ENCODE measurements at places on chromosomes 12 and 14.

DNA sequence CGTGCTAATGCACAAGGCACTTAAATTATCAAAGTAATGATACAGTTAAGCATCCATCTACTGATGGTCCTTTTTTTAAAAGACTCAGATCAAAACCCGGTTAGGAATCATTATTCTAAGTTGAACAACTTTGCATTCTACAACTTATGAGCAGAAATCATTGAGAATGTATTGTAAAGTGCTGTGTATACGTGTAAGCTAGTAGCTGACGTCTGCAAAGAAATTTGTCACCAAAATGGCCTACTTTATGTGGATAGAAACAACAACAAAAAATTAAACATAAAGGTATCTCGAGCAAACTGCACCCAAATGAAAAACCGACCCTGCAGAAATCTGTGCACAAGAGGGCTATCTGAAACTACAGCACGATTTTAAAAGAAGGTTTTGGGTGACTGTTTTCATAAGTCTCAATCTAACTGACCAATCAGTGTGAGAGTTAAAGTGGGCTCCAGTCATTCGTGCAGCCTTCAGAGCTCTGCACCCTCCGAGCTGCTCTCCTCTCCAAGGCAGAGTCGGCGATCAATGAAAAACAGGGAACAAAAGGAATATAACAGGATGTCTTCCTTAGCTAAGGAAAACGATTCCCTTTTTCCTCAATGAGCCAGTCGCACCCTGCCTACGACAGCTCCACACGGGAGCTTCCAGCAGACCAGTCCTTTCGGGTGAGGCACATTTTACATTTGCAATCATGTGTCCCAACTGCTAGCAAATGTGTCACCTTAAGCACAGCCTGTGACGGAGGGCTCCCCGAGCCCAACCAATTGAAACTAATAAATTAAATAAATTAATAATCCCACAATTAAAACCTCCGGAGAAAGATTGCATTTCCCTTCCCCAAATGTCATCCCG, 200.7 kb upstream of the FOXN3 start:
- peak; percentile 41 for DNase-seq

GRCh38 chr12:95700316-95700785, 90.2 kb downstream of the NTN4 start:
- DNase-seq, result no peak

DNA sequence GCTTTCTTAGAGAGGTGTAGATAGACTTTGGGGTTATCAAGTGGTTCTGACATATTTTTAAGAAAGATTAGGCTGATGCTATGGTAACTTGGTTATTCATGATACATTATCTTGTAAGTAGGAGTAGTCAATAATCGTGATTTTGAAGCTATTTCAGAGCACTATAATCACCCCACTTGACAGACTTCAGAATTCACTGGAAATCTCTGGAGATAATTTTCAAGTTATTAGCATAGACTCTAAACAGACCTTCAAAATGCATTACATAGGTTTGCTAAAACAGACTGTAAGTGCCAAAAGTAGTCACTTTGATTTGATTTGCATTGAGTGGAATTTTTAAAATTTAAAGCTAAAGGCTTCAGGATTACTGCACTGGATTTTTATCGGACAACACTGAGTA, 74.3 kb downstream of the ERGIC2 start:
- DNase-seq, result no peak

DNA sequence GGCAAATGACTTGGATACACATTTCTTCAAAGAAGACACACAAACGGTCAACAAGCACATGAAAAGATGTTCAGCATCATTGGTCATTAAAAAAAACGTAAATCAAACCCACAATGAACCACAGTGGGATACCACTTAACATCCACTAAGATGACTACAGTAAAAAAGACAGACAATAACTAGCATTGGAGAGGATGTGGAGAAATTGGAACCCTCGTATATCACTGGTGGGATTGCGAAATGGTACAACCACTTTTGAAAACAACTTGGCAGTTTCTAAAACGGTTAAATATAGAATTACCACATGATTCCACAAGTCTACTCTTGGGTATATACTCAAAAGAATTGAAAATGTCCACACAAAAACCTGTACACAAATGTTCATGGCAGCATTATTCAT, 25.2 kb upstream of the PPFIBP1 start:
- no peak for DNase-seq

GRCh38 chr12:58443273-58443980, 476.9 kb downstream of the LRIG3 start:
- DNase-seq, result no peak

DNA sequence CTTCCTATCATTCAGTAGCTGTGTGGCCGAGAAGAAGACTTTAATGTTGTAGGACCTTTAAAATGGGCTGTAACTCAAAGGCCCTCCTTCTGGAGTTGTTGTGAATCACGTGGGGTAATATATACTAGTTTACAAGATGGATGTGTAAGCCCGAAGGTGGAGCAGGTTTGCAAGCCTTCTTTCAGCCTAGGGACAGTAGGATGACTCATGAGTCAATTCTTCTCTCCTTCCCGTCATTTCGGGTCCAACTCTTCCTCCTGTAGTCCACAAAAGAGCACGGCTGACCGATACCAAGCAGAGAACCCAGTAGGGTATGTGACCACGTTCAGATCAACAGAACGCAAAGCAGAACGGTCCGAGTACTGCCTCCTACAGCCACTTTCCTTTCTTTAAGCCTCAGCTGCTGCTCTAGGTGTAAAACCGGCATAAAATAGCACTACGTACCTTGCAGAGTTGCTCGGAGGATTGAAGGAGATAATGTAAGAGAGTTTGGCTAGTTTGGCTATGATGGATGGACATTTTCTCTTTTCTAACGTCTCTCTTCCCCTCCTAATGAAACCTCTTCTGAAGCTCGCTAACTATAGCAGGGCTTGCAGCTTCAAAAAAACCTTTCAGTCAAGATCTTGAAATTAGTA, 1.3 kb upstream of the RASSF3 start:
- DNase-seq, result peak; percentile 20

DNA sequence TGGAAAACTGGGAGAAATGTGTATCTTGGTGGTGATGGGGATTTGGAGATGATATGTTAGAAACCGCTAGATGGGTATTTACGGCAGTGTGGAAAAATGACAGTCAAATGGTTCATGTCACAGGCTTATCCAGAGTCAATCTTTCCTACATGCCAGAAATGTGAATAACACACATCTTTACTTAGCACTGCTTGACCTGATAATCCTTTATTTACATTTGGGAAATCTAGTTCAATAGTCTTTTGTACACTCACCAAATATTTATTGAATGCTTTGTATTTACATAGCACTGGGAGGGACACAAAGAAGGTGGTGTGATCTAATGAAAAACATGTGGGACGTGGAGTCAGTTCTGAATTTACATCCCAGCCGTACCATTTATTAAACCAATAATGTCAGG, 208.2 kb downstream of the DIO2 start:
- no peak for DNase-seq

DNA sequence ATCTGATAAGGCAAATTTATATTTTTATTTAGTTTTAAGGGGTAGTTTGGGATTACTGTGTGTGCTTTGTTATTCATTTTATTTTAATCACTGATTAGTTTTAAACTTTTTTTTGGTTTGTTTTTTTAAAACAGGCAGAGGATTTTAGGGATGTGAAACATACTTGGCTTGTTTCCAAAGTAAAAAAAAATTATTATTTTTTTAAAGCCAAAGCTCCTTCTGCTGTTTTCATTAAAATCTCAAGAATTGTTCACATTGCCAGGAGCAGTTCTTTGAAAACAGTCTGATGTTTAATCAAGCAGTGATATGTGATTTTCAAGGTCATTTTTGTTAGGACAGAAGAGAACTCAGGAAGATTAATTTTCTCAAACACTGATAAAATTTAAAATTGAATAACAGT, 11.2 kb downstream of the TTC8 start:
- DNase-seq, result no peak

DNA sequence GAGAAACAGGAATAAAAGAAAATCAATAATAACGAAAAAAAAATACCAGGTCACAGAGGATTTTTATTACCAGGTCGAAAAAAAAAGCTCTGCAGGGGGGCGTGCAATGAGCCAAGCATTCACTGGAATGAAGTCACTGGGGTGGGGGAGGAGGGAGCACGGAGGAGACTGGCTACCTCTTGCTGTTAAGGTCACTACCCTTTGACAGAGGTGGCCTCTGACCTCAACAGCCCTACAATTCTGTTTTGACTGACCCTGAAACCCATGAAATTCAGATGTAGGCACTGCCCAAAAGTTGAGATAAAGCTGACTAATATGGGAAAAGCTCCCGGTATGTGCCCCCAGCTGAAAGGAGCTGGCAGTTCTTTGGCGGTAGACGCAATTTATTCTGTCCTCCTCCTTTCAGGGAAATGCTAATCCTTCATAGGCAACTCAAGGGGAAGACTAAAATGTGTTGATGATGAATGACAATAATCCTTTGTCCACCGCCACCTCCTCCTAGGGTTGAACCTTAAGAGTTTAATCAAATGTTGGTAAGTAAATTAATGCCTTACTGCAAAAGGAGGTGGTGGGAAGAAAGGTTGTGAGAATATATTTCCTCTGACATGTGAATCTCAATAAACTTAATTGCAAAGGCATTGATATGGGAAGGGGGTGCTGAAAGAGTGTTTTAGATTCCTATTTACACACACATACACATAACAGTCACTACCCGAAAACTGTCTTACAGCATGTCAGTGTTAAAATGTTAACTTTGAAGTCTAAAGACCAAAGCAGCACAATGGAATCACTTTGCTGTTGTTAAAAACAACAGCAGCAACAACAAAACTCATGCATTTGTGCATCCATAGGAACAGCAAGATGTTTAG, 6.3 kb upstream of the RIC8B start:
- DNase-seq, result peak; percentile 77

DNA sequence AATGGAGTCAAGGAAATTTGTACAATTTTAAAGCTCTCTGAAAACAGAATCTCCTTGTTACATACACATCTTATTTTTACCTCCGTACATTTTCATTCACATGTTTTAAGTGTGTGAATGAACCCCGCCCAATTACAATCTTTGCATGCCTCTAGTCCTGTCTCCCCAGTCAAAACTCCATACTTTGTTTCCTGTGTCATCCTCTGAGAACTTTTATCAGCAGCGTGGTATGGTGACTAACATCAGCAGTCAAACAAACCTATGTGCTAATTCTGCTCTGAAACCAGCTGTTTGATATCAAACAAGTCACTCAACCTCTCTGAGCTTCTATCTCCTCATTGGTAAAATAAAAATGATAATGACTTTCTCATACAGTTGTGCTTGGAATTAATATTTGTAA, 15.8 kb upstream of the ERGIC2 start:
- no peak for DNase-seq

- DNase-seq, result no peak
Observed at GRCh38 chr14:72559669-72560255, 334.1 kb downstream of the DPF3 start.

DNA sequence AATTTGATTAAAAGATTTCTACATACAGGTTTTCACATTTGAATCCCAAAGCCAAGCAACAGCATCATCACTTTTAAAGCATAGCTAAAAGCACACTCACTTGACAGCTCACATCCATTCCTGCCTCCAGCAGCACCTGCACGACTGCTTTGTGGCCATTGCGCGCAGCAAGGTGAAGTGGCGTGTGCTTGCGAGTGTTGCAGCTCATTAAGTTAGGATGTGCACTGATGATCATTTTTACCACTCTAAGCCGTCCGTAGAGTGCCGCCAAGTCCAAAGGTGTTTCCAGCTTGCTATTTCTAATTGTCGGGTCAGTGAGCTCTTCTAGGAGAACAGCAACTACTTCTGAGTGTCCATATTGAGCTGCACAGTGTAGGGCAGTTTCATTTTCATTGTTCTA, 158.8 kb downstream of the GARIN6 start:
- DNase-seq, result no peak

GRCh38 chr12:6193853-6194815, 6.1 kb upstream of the CD9 start:
- DNase-seq, result no peak

Measured in right lobe of liver (tissue), 6 donors.